ENCODE measurements at places on chromosomes 11 and 22.

DNA sequence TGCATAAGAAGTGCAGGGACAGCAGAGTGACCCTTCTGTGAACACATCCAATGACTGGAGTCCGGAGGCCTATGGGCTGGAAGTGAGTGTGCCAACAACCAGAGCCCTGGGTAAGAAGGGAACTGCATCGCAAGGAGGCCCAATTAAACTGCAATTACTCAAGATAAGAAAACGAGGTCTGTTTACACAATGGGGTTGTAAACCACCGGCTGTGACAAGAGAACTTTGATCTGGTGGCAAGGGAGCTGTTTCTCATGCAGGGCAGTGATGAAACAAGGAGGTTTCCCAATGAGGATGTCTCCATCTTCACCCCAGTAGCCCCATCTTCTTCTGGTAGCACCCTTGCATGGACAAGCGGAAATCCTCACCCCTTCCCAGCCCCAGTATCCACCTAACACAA lies 21.5 kb downstream of the ETS1 start:
- DNase-seq = no peak

DNA sequence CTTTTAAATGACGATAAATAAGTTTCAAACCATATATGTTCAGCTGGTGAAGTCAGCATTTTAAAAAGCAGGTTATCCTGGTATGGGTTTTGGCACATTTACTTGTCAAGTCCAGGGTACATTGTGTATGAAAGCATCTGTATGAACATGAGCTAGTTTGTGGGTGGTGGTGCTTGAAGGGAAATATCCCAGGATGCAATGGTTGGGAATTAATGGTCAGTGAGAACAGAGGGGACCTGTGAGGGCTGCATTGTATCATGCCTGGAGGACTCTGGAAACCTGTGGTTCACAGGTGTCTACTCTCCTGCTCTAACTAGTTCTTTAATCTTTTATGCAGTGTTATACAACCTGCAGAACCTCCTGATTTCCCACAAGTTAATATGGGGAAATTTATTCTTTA lies 5.8 kb downstream of the DEPDC7 start:
- DNase-seq = no peak

DNA sequence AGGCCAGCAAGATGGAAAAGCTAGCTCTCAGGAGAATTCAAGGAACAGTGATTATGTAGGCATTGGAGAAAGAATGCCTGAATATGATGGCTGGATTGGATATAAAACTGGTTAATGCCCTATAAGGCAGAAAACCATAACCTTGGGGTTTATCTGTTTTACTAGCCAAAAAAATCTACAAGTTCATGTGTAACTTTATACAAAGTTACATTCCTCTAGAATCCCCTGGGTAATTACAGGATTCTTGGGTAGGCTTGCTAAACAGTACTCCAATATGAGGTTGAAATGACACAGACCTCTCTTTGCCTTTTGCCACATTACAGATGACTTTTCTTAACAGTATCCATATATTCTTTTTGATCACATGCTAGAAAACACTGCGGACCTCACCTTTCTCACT lies 26.0 kb downstream of the TSPAN18 start:
- no peak for DNase-seq

DNA sequence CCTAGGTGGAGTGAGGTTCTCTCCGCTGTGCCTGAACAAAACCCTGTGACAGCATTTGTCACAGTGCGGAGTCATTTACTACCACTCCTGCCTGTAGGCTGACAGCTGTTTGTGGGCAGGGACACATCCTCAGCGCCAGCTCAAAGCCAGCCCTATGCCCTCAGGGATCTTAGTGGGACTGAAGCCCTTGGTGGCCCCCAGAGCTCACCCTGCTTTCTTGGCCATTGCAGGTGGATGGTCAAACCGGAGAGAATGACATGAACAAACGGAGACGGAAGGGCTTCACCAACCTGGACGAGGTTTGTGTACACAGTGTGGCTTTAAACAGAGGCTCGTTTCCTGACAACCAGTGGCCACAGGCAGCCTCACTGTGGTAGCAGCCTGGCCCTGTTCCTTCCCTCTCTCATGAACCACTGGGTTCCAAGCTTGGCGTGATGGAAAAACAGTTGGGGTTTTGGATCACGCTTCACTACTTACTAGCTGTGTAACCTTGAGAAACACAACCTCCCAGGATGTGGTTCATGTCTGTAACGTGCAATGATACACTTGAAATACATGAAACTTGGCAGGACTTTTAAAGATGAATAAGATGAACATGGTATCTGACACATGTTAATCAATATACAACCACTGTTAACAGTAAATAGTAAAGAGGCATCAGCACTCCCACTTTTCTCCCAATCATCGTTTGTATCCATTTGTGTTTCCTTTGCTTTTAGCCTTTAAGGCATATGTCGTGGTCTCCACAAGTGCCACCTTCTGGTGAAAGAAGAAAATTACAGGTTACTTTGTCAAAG lies 125.8 kb downstream of the MICAL2 start:
- no peak for DNase-seq

GRCh38 chr11:119992171-119993051 lies 145.5 kb downstream of the TRIM29 start:
- DNase-seq = no peak

DNA sequence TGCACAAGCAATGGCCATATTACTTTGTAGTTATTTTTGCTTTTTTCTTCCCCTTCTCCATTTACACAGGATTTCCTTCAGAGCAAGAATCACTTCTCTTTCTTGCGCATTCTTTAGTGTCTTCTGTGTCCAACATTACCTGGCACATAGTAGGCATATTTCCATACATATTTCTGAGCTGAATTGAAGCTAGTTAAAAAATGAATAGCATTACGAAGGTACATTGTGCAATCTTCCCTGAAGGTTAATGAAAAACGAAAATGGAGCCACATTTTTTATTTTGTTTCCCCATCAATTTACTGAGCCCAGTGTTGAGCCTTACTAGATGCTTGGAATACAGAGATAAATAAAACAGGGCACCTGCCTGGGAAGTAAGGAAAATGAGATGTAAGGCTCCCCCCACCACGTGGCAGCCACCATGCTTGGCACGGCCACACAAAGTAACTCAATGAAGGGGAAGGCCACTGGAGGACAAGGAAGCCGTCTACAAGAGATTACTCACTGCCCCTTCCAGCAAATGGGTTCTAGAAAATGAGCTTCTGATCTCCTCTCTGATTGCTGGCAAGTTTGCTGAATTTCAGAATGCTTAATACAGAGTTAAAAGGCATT lies 381.9 kb downstream of the LARGE1 start:
- no peak for DNase-seq

- DNase-seq = no peak
Measured at GRCh38 chr11:15810525-15810924, 545.8 kb downstream of the SOX6 start.

DNA sequence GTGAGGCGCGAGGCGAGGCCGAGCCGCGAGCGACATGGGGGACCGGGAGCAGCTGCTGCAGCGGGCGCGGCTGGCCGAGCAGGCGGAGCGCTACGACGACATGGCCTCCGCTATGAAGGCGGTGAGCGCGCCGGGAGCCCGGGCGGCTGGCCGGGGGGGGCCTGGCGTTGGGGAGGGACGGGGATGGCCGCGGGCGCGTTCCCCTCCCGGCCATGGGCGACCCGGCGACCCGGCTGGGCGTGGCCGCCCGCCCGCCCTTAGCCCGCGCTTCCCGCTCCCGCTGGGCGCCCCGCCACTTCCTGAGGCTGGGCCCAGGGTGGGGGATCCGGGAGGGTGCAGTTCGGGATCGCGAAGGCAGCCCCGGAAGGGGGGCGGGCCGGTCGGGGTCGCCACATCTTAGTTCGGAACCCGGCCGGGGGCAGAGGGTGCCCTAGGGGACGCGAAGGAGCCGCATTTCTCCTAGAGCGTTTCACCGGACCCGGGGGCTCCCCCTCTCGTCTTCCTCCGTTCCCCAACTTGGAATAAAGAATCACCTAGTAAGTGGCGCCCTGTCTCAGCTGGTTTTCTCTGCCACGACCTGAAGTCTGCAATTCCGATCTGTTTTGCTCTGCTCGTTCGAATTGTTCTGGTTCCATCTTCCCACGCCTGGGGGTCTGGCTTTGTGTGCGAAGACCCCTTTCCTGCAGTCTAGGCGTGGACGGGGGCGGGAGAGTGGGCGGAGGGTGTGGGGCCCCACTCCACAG lies 536 bp downstream of the YWHAH start:
- no peak for DNase-seq

- DNase-seq = no peak
Measured at GRCh38 chr11:117870103-117870952, 6.1 kb downstream of the FXYD6 start.

DNA sequence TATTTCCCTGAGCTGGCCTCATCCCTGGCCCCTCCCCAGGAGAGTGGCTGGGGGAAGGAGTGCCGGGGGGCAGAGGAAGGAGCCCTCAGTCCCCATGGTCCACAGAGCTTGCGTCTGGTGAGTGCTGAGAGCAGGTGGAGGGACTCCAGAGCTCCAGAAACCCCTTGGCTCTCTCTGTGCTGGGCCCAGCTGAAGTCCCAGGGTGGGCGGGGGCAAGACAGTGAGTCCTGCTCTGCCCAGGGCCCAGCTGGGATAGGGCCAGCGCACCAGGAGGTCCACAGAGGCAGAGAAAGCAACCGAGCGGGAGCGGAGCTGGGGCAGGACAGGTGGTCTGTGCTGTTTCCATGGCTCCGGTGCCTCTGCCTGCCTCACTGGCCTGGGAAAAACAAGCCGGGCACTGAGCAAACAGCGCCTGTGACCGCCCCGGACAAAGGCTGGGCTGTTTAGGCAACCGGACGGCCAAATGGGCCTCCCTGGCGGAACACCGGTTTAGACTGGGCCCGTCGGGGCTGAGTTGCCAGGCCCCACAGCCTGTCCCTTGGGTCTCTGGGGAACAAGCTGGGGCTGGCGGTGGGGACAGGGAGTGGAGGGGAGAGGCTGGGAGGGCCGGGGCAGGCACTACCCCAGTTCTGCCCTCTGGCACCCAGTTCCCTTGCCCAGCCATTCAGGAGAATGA lies 34.1 kb upstream of the WNT7B start:
- no peak for DNase-seq

DNA sequence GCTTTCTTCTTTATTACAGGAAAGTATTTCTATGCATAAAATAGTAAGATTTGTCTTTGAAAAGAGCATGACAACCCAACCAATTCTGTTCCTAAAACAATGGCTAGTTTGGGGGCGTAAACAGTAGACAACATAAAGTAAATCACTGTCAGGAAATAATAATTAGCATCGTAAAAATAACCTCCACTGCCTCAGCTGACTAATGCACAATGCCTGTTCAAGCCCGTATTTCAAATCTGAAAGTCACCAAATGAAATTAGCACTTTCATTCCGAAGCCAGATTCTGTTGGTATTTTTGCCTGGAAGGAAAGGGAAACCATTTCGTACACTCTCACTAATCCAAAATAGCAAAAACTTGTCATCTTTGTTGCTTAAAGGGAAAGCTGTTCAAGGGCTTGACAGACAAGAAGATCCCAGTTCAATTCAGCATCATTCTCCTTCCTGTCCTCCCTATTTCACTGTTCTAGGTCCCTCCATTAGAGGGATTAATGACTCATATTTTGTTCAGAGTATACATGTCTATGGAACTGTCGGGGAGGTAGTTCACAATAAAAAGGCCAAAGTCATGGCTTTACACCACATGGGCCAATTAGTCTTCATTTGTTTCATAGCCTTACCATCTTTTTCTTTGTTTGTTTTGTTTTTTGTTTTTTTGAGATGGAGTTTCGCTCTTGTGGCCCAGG lies 154.7 kb downstream of the CADM1 start:
- DNase-seq = no peak

GRCh38 chr11:59857439-59858434 lies 8.6 kb downstream of the TCN1 start:
- DNase-seq = no peak

DNA sequence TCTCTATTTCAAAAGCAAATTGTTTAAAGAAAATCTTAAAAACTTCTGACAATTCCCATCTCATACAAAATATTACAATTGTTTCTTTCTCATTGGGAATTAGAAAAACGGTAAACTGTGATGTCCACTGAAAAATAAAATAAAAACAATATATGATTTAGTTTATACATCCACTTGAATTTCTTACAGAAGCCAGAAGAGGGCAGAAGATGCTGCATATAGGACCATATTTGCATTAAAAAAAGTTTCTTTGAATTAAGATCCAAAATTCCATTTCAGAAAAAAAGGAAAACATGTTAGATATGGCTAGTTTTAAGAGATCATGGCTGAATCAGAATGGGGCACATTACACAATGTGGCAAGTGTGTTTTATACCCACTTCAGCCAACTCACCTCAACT lies 39.3 kb upstream of the LRRC4C start:
- no peak for DNase-seq

GRCh38 chr11:23539556-23539955 lies 679.3 kb upstream of the CCDC179 start:
- no peak for DNase-seq

DNA sequence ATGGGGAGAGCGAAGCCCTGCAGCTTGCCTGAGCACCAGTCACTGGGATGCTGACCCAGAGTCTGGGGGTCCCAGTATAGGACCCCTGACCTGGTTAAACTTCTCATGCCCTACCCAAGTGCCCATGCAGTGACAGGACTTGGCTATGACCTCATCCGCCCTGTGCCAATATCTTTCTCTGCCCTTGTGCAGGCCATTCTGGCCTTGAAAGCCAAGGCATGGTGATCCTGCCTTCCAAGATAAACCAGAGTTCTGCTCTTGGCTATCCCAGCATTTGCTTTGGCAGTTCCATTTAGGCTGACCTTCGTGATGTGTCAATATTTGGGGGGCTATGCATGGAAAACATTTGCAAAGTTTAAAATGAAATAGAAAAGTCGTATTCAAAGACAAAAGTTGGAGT lies 240.8 kb upstream of the MPPED2 start:
- no peak for DNase-seq

DNA sequence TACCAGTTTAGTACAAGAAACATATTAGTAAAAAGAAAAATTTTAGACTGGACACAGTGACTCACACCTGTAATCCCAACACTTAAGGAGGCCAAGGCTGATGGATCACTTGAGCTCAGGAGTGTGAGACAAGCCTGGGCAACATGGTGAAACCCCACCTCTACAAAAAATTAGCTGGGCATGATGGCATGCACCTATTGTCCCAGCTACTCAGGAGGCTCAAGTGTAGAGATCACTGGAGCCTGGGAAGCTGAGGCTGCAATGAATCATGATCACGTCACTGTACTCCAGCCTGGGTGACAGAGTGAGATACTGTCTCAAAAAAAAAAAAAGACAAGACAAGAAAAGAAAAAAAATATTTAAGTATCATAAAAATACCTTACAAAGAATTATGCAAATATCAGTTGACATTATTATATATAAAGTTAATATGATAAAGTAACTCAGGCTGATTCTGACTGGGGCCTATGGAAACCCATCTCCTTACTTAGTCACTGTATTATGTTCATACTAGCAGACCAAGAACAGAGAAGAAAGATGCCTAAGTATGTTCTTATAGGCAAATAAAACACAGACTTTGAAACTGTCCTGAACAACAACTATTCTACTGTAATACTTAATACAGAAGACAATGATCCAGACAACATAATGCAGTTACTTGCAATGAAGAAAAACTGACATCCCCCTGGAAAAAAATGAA lies 27.3 kb downstream of the FAM168A start:
- DNase-seq = no peak

DNA sequence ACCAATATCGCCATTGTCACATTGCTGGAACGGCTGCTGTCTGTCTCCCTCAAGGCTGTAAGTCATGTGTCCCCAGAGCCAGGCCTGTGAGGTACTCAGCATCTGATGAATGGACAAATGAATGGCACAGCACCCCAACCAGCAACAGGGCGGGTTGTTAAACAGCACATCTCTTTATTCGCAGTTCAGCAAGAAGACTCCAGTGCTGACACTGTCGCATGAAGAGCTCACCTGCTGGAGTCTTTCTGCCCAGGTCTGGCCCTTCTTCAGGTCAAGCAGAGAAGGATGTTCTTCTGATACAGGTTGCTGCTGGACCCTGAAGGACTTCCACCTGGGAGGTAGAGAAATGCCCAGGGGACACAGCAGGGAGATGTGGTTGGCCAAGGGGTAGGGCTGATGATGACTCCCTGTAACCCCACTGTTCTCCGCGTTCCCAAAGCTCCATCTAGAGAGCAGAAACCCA lies 4.8 kb downstream of the SPATA19 start:
- DNase-seq = no peak
